ENCODE measurements at places on chromosomes 1 and 21.

DNA sequence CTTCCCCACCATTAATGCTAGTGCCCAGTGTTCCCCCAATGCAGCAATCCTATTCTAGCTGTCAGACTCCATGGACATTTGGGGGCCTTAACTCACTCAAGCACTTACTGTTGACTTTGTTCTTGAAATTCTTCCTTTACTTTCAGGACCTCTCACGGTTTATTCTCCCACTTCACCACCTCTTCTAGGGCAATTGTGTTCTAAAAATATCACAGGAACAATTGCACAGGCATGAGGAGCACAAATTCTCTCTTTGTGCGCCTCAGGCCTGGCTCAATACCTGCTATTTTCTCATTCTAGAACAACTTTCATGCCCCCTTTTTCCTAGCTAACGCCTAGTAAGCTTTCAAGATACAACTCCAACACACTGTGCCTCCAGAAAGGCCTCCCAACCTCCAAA is 7.3 kb downstream of the MAB21L3 start:
- no peak for DNase-seq

DNA sequence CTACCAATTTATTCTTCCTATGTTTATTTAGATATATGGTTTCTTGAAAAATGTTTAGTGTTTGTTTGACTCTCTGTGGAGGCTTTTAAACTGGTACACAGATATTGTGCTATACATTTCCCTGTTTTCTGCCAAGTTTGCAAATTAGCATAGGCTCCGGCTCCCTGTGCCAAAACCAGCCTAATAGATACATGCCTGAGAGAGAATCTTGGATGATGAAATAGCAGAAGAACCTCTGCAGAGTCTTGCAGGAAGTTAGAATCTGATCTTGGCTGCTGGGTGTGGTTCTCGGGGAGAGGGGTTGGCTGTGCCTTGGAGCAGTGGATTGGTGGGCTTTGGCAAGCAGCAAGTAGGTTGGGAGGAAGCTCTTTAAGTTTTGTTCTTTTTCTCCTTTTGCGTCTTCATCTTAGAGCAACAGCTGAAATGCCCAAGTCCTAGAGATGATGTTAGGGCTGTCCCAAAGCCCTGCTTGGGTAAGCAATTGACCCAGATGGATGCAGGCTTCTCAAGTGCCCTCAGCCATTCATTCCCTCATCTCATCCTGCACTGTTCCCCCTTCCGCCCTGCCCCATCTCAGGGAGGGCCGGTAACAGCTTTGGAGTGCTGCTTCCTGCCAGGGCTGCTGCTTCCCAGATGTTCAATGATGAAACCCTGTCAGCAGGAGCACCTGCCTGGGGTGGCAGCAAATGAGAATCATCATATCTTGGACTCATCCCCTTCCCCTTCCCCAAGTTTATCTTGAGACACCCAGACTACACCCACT is 9.3 kb downstream of the PLA2G2A start:
- no peak for DNase-seq

DNA sequence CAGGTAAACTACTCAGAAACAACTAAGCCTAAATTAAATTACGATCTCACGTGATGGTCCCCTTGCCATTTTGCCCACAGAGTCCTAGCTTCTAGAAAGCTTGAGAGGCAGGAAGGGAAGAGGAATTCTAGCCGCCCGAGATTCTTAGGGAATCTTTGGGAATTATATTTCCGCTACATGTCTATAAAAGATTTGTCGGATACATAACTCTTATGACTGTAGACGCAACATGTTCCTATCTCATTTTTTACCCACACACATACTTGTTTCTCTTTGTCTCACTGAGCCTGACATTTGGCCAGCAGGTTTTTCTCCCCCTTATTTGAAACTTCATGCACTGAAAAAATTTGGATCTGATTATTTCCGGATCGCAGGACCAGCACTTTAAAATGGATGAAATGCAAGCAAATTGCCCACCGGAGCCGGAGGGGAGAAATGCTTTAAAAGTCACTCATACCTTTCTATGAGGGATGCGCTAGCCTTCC is 5.5 kb downstream of the GLIS1 start:
- DNase-seq = no peak

DNA sequence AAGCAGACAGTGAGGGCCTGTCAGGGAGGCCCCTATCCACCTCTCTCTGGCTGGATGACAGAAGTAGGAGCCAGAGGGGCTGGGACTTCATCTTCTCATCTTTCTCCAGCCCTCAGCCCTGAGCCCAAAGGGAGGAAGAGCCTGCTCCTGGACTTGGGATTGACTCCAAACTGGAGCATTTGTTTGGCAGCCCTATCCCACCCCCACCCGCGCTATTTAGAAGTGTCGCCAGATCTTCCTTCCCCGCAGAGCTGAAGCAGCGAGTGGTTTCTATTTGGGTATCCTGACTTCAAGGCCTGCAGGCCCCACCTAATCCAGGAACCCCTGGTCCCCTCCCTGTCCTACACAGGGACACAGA is 9.6 kb downstream of the NES start:
- no peak for DNase-seq

DNA sequence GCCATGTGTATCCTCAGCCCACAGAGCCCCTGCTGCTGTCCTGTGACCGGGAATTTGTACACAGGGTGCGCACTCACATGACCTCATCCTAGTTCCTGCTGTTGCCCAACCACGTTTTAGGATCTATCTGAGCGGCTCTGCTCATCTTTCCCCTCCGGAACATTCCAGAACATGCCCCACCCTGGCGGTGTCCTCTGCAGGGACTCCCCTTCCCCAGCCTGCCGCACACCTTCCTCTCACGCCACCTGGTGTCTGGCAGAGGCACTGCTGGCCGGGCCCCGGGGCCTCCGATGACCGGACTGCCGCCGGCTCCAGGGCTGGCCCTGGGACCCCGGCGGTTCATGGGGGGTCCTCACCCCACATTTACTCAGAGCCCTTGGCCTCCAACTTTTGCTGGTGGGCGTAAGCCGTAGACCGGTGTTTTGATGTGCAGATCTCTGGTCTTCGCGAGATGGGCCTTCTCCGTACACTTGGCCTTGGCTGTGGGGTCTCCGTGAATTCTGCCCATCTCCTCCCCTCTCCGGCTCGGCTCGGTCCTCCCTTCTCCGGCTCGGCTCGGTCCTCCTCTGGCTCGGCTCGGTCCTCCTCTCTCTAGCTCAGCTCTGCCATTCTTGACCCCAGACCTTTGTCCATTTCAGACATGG is 29.5 kb downstream of the ARHGEF16 start:
- peak; percentile 62 for DNase-seq

GRCh38 chr1:177754603-177755002 is 215.3 kb downstream of the SEC16B start:
- DNase-seq = no peak

- DNase-seq = no peak
These were observed 5.5 kb downstream of the SGIP1 start for GRCh38 chr1:66539491-66539890.

DNA sequence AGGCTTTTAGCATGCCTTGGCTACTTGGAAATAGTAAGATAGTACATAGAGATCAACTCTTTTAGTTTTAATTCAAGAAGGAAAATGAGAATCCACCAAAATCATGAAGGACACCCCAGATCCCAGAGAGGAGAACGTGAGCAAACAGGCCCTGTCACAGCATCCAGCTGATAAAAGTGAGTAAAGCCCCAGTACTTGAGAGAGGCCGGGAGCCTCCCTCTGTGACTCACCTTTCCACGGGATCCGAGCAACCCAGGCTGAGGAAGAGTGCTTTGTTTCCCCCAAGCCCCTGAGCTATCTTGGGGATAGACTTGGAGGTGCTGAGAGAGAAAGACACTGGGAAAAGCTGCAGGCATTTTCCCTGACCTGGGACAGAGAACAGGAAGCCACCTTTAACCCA is 238.6 kb downstream of the DUSP10 start:
- DNase-seq = no peak

- no peak for DNase-seq
These were observed 395.4 kb downstream of the NTNG1 start for GRCh38 chr1:107536266-107536665.
